C1 segment of cervical spinal cord (tissue), 14 donors: ENCODE measurements at places on chromosomes 11 and 22.

DNA sequence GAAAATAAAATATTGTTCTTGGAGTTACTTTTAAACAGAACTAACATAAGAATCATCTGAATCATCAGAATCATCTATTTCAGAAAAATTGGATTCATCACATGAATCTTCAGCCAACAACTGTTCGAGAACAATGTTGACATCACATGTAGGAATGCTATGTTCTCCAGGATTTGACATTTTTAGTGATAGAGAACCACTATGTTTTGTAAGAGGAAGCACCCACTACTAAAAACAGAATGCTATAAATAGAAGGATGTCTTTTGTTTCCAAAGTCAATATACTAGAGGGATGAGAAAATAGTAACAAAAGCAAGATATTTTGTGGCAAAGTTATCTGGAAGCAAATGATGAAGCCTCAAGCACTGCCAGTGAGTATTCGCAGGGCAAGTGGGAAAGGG lies 263.4 kb upstream of the DDI1 start:
- DNase-seq = no peak

GRCh38 chr11:76744186-76745043 lies 38.7 kb upstream of the TSKU start:
- DNase-seq = no peak

GRCh38 chr11:58787903-58788302 lies 56.2 kb upstream of the GLYAT start:
- DNase-seq = no peak

GRCh38 chr11:132451942-132452601 lies 1080.2 kb downstream of the OPCML start:
- no peak for DNase-seq

- no peak for DNase-seq
Measured at GRCh38 chr11:94650756-94651155, 83.6 kb downstream of the PIWIL4 start.

GRCh38 chr11:34792814-34793258 lies 123.3 kb downstream of the APIP start:
- peak; percentile 25 for DNase-seq

DNA sequence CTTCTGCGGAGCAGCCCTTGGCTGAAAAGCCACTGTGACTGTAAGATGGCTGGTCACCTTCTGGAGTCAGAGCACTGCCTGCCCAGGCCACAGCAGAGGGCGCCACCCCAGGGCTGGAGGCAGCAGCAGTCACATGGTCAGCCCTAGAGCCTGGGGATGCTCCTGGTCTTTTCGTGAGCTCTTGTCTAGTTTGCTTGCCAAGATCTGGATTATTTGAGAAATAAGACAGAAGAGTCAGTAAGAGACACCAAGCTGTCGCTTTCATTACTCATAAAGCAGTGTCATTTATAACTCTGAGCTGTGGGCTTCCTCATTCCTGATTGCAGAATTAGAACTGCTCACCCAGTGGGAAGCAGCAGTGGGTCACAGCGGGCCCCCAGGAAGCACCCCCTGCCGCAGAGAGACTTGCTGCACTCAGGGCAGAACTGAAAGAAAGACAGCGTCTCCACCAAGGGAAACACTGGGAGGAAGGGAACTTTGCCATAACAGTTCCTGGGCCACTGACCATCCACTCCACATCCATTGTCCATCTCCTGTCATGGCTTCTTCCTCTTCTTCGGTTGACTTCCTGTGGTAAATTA lies 56.7 kb downstream of the PPP6R2 start:
- DNase-seq = peak; percentile 61

GRCh38 chr11:34242037-34242625 lies 115.7 kb downstream of the ABTB2 start:
- DNase-seq = no peak

- no peak for DNase-seq
Measured at GRCh38 chr11:130731401-130731800, 184.9 kb downstream of the SNX19 start.

GRCh38 chr22:24315367-24315966 lies 44.8 kb downstream of the SPECC1L start:
- no peak for DNase-seq

GRCh38 chr11:14422052-14422813 lies 63.2 kb upstream of the RRAS2 start:
- DNase-seq = no peak

DNA sequence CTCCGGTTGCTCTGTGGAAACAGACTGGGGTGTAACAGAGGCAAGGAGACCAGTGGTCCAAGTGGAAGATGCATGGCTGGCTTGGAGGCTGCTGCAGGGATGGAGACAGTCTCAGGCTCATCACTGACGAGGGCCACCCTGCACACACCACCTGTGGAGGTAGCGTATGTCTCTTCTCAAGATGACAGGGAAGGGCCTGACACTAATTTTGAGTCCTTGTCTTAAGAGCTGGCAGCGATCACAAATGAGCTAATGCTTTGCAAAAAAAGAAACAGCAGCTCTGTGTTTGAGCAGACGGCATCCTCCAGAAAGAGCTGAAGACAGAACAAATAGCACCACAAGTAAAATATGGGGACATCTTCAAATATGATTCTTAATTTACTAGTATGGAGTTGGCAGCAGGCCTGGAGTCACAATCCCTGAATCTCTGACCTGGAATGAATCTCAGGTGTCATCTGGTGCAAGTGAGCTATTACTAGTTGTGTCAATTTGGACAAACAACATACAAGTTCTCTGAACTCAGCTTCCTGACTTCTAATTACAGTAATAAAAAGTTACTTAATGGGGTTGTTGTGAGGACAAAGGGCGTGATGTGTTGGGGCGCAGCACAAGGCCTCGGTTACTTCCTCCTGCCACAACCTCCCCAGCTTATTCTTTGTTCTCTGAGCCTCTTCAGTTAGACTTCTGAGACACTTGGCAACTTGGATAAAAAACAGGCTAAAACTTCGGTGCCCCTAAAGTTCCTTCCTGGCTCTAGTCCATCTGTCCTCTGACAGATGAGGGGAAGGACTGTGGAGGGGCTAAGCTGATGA lies 95.2 kb upstream of the BID start:
- no peak for DNase-seq

DNA sequence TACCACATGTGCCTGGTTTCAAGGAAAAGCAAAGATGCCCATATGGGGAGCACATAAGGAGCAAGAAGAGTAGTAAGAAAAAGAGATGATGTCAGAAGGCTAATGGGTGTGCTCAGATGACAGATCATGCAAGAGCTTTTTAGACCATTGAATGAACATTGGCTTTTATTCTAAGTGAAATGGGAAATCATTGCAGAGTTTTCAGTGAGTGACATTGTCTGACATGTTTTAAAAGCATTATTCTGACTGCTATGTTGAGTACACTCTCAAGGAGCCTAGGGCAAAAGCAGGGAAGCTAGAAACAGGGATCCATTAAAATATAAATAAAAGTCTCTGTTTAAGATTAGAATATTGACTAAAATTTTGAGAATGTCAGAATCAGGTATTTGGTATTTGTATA lies 133.6 kb downstream of the METTL15 start:
- DNase-seq = no peak

- peak; percentile 51 for DNase-seq
Measured at GRCh38 chr22:29427176-29427760, 11.1 kb upstream of the RFPL1 start.

- DNase-seq = no peak
Measured at GRCh38 chr22:45053571-45053970, 43.8 kb upstream of the PHF21B start.

DNA sequence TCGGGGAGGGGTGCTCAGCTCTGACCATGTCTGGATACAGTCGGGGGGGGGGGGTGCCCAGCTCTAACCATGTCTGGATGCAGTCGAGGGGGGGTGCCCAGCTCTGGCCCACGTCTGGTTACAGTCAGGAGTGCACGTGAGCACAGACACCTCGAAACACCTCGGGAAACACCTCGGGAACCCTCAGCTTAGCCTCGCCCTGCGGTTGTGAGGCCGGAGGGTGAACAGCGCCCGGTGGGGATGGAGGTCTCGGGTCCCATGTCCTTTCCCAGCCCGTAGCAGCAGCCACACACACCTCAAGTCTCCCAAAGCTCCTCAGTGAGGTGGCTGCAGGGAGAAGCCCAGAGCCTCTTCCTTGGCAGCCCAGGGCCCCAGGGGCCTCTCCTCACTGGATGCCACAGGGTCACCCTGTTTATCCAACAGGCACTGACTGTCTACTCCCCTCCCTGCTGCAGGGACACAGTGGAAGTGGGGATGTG lies 2.1 kb downstream of the SIGIRR start:
- no peak for DNase-seq

DNA sequence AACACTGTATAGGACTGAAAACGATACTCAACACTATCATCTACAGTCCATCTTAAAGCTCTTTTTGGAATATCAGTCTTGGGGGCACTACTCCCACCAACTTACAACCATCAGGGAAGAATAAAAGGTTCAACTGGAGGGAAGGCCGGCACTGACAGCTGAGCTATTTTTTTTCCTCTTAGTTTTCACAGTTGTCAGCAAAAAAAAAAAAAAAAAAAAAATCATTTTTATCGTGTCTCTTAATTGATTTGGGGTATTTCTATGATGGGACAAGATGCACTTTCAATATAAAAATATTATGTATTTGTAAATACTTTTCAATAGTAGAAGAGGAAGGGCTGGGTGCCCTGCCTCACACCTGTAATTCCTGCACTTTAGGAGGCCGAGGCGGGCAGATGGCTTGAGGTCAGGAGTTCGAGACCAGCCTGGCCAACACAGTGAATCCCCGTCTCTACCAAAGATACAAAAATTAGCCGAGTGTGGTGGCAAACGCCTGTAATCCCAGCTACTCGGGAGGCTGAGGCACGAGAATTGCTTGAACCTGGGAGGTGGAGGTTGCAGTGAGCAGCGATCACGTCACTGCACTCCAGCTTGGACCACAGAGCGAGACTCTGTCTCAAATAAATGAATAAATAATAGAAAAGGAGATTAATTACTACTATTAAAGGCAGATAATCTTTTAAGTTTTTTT lies 1.5 kb downstream of the KIF18A start:
- DNase-seq = no peak

GRCh38 chr11:103395612-103396011 lies 286.4 kb downstream of the DYNC2H1 start:
- no peak for DNase-seq

DNA sequence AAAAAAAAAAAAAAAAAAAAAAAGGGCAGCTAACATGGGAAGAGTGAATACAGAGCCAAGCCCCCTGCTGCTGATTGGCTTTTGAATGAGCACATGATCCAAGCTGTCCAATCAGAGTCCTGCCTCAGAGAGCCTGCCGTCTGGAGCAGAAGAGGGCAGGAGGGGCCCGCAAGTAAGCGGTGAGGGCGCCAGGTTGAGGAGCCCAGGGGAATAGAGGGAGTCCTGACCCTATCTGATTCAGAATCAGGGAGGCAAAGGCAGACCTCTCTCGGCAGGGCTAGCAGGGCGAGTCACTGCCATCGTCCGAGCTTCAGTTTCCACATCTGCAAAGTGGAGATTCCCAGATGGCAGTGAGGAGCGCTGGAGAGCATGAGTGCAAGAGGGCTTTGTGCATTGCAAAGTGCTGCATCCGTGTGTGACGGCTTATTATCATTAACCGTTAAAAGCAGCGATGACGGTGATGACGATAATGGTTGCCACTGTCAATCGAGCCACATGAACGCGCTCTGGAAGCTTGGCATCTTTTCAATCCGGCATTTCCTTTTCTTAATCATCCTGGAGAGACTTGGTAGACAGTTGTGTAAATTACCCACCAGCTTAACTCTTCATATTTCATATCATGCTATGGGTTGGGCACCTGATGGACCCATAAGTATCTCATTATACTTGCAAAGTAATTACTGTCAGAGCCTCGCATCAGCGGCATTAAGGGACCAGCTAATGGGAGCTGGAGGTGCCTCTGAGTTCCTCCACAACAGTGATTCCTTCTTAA lies 68.6 kb upstream of the ATXN10 start:
- no peak for DNase-seq

DNA sequence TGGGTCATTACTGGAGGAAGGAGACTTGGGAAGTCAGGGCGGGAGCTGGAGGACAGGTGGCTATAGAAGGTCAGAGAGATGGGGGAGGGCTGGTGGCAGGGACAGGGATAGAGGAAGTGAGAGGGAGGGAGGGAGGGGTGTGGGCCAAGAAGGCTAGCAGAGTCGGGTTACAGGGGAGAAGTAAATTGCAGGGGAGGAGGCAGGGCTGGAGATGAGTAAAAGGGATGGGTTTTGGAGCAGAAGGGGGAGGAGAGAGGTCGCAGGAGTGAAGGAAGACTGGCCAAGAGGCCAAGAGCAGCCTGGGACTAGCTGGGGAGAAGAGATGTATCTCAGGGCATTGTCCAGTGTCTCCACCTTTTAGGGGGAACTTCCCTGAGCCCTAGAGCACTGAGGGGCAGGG lies 33.0 kb downstream of the LRRC10B start:
- DNase-seq = no peak

GRCh38 chr11:116879800-116880625 lies 42.6 kb upstream of the APOA1 start:
- peak; percentile 30 for DNase-seq

- DNase-seq = no peak
Measured at GRCh38 chr11:12474871-12475270, 97.5 kb downstream of the PARVA start.

GRCh38 chr22:43128116-43128515 lies 15.1 kb downstream of the MCAT start:
- DNase-seq = no peak

GRCh38 chr22:16601437-16602223 lies 9.0 kb upstream of the CCT8L2 start:
- peak; percentile 26 for DNase-seq

DNA sequence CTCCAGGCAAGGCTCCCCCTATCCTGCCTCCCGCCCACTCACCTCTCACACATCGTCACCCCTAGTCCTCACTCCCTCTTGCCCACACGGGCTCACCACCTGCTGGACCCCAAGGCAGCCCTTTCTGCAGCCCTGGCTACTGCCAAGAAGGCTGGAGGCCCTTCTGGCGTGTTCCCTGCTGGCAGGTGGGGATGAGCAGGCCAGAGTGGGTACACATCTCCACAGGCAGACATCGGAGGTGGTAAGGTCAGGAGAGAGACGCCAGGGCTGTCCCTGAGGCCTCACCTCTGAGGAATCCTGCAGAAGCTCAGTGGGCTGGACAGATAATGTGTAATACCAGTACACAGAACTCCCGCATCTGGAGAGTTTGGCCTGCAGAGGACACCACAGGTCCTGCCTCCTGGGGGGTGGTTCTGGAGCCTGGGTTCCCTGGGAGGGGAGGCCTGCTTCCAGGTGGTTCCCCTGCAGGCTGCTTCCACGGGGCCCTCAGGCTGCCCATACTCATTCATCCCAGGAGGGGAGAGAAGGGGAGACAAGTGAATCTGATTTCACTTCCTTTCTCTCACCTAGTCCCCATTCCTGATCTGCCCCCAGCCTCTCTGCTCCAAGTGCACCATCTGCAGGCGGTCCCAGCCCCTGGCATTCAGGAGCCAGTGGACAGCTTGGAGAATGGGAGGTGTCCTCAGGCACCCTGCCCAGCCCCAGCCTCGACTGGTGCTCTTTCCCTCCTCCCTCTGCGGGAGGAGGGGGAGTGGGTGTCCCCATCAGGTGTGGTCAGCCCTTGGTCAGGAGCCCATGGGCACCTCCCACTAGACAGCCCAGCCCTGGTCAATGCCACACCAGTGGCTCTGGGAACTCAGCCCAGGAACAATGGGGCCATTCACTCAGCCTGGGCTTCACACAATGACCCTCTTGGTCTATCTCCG lies 6.1 kb upstream of the CHST1 start:
- no peak for DNase-seq

- DNase-seq = no peak
Measured at GRCh38 chr22:41683616-41684015, 5.1 kb downstream of the SNU13 start.
